ENCODE measurements at places on chromosomes 12 and 14. TPM values are rescaled to one million over a fixed set of nuclear protein-coding genes. Genes with fewer than 3 reads are reported as not detected.

Gene SLCO1B1
- polyA plus RNA-seq: not detected

GRCh38 chr14:100292301-100292775 lies 13.9 kb downstream of the SLC25A29 start:
- peaks cover 8% of the 10 kb centered on the region for H3K36me3 ChIP-seq
- no peak for DNase-seq
- H3K4me3 ChIP-seq: no peak overlapping the region
- H3K4me1 ChIP-seq: peaks cover 17% of the 10 kb centered on the region

- DNase-seq: no peak
- no peaks in the 10 kb centered on the region for H3K27me3 ChIP-seq
- no peak overlapping the region for H3K4me3 ChIP-seq
- no peaks in the 10 kb centered on the region for H3K36me3 ChIP-seq
Measured at GRCh38 chr12:95809000-95809680, 18.6 kb upstream of the NTN4 start.

DNA sequence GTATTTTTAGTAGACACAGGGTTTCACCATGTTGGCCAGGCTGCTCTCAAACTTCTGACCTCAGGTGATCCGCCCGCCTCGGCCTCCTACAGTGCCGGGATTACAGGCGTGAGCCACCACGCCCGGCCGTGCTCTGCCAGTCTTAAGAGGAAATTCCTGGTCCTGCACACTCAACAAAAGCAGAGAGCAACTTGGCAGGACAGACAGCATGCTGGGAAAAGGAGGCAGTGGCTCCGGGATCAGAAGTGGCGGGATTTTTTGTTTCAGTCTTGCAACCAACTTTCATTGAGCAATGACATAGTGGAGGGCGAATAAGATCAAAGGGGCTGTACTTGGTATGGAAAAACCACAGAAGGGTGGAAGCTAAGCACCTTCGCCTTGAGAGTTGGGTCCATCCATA lies 2.1 kb downstream of the CKAP4 start:
- no peaks in the 10 kb centered on the region for H3K4me1 ChIP-seq
- peaks cover 11% of the 10 kb centered on the region for H3K36me3 ChIP-seq
- H3K27me3 ChIP-seq: no peaks in the 10 kb centered on the region
- peak; percentile 81 for DNase-seq
- H3K4me3 ChIP-seq: peak overlapping the region; percentile 92
- H3K27ac ChIP-seq: peak overlapping the region; percentile 100
